Glomerular endothelial cell (primary cell): ENCODE measurements at places on chromosomes 1 and 21. TPM values are rescaled to one million over a fixed set of nuclear protein-coding genes. Genes with fewer than 3 reads are reported as not detected.

Gene NHLH1
- total RNA-seq, result 0.05 TPM in 1 of 2 replicates, not detected in the other

Gene SMCP
- not detected in 2 replicates for total RNA-seq

Gene STUM
- total RNA-seq, result under 0.01 and 0.35 TPM in 2 replicates

Gene RGS5
- total RNA-seq, result 5.9 and 21.8 TPM in 2 replicates

Gene TAF1A
- total RNA-seq, result 3.5 and 3.6 TPM in 2 replicates

Gene LEPR
- total RNA-seq, result 11.2 and 17.0 TPM in 2 replicates

Gene TFF2
- total RNA-seq, result not detected in 2 replicates

Gene OR2T34
- not detected in 2 replicates for total RNA-seq

Gene TRNP1
- total RNA-seq, result 65.4 and 169 TPM in 2 replicates

Gene RHOU
- 0.63 and 1.2 TPM in 2 replicates for total RNA-seq

Gene SH2D5
- 2.3 and 3.2 TPM in 2 replicates for total RNA-seq

Gene ASCL5
- not detected in 2 replicates for total RNA-seq

Gene ST6GALNAC3
- total RNA-seq, result 12.4 and 16.6 TPM in 2 replicates

Gene SWT1
- total RNA-seq, result 3.9 and 4.0 TPM in 2 replicates

Gene GSTM5
- not detected in 2 replicates for total RNA-seq

Gene DMRTA2
- total RNA-seq, result not detected in 2 replicates

Gene NRIP1
- total RNA-seq, result 44.9 and 54.1 TPM in 2 replicates

Gene USH2A
- not detected in 2 replicates for total RNA-seq

Gene WDR64
- total RNA-seq, result not detected in 2 replicates

Gene DNASE2B
- not detected in 2 replicates for total RNA-seq

Gene TEX38
- total RNA-seq, result not detected in 2 replicates

Gene NLRP3
- total RNA-seq, result 0.58 and 1.0 TPM in 2 replicates

Gene LCE6A
- not detected in 2 replicates for total RNA-seq

Gene MAN1C1
- total RNA-seq, result 16.3 and 48.0 TPM in 2 replicates

Gene SLC26A9
- 0.05 and 0.23 TPM in 2 replicates for total RNA-seq

Gene HPCAL4
- not detected in 2 replicates for total RNA-seq

Gene C1QC
- not detected in 2 replicates for total RNA-seq

Gene PTGFRN
- total RNA-seq, result 86.9 and 92.3 TPM in 2 replicates

Gene CFAP107
- total RNA-seq, result not detected in 2 replicates

Gene NTMT2
- total RNA-seq, result not detected in 2 replicates

Gene CHI3L2
- not detected in 2 replicates for total RNA-seq

Gene CDCA8
- 4.2 and 12.0 TPM in 2 replicates for total RNA-seq

Gene AQP10
- total RNA-seq, result not detected in 2 replicates

Gene FMO1
- total RNA-seq, result not detected in 2 replicates

Gene LHX8
- not detected in 2 replicates for total RNA-seq
